ENCODE measurements at places on chromosomes 11 and 22.

GRCh38 chr11:59271247-59271755, 58.6 kb upstream of the MPEG1 start:
- DNase-seq: no peak

GRCh38 chr22:36811094-36811800, 5.6 kb downstream of the PVALB start:
- no peak for DNase-seq

DNA sequence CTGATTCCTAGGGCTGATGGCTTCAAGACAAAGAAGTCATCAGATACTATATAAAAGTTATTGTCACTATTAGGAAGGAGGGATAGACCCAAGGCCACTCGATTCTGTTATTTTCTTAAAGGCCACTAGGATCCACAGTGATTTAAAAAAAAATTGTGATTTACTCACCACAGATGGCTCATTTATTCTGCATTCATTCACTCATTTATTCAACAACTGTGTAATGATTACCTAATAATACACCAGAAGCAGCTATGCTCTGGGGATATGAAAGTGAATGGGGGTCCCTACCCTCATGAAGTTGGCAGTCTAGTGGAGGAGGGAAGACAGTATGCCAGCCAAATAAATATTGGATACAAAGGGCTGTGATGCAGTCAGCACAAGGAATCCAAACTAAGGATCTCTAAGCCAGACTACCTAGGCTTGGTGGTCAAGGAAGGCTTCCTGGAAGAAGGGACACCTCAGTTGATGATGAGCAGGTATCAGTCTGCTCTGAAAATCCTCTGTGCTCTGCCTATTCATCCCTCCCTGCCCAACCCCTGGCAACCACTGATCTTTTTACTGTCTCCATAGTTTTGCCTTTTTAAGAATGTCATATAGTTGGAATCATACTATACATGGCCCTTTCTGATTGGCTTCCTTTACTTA, 110.5 kb downstream of the NAT10 start:
- no peak for DNase-seq

- DNase-seq: no peak
These were observed 226.4 kb downstream of the FAM76B start for GRCh38 chr11:95563173-95563572.

GRCh38 chr11:44977493-44977984, 26.9 kb upstream of the TP53I11 start:
- DNase-seq: peak; percentile 82

GRCh38 chr11:109096266-109096665, 325.7 kb upstream of the C11orf87 start:
- no peak for DNase-seq

DNA sequence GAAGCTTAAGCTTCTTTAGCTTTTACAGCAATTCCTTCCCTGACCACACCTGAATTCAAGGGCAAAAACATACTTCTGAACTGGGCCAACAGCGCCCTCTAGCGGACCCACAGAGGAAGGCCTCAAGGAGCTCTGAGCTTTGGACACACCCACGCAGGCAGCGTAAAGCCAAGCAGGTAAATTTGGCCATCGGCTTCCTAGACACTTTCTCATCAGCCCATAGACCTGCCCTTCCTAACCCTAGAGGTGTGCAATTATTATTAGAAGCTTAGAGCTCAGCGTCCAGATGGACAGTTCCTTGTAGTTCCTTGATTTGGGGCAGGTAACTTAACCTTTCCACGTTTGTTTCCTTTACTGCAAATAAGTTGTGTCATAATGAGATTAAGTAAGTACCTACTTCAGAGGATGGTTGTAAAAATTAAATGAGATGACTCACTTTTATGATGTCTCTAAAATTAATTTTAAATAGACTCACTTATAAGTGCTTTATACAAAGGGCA, 25.7 kb upstream of the HMGXB4 start:
- peak; percentile 72 for DNase-seq

GRCh38 chr11:73177380-73177777, 35.3 kb upstream of the FCHSD2 start:
- no peak for DNase-seq

GRCh38 chr11:112770033-112770432, 191.2 kb upstream of the NCAM1 start:
- DNase-seq: no peak

DNA sequence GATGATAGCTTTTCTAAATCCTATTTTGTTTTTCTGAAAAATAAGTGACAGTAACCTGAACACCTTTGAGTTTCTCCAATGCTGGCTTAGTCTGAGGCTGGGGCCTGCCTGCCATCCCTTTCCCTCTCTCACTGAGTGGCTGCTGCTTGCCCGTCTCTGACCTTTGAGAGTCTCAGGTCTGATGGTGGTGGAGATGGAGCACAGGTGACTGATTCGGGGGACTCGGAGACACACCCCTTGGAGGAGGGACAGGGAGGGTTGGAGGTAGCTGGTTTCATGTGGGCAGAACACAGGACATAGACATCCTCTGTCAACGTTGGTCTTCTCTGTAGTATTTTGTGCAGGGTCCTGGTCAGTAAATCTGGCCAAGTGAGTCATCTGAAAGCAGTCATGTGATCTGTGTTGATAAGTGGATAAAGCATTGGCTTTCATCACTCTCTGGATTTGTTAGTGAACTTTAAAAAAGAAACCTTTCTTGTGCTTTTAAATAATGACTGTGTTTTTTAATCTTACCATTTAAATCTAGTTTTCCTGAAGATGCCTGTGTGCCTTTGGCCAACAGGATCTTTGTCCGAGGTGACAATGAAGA, 47.1 kb upstream of the CLDN5 start:
- DNase-seq: no peak

DNA sequence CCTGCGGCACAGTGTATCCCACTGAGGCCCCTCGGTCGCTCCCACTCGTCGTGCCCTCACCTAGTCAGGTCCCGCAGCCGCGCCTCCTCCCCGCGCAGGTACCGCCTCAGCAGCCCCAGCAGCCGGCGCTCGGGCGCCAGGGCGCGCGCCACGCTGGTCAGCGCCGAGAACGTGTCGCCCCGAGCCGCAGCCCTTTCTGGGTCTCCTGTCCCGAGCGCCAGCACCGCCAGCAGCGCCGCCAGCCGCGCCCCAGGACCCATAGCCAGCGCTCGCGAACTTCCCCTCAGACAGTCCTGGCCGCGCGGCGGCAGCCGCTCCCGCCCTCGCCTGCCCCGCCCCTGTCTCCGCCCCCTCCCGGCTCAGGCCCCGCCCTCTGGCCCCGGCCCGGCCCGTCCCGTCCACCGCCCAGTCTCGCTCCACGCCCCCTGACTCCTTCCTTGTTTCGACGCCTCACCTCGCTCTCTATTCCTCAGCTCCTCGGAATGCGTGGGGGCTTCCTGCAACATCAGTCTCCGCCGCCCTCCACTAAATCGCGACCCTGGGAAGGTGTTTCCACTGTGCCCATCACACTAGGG, at the start of gene P4HA3:
TSS of gene P4HA3 (minus strand) at position 289 of the 575 bp plus-strand sequence. CDS start at position 260, 29 bp downstream.
- DNase-seq: peak; percentile 95

DNA sequence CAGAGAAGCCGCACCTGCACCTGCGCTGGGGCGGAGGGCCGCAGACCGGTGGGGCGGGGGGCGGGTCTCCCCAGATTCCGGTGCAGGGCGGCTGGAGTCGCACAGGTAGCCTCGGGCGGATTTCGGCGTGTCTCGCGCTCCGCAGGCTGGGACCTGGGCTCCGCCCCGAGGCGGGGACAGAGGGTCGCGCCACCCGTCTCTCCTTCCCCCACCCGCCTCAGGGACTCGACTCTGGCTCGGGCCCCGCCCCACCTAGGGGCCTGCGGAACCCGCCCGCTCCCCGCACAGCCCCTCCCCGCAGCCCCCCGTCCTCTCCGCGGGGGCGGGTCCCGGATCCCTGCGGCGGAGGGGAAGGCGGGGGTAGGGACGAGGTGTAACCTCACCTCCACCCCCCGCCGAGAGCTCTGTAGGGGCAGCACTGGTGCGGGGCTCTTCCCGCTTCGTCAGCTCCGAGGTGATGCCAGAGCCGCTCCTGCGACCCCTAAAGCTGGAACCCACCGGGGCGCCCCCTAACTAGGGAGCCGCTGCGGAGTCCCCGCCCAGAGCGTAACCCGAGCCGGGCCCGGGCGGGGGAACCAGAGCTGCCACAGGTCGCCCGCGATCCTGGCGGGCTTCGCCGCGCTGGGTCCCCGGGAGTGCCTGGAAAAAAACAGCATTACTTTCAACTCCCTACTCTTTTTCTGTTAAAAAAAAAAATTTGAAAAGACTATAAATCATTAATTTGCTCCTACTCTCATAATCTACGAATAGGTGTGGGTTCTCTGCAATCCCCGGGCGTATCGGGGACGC, at the start of gene SLC29A2:
TSS of gene SLC29A2 (minus strand) at position 134 of the 789 bp plus-strand sequence. CDS start 169 bp downstream, outside the sequence.
- DNase-seq: peak; percentile 99

DNA sequence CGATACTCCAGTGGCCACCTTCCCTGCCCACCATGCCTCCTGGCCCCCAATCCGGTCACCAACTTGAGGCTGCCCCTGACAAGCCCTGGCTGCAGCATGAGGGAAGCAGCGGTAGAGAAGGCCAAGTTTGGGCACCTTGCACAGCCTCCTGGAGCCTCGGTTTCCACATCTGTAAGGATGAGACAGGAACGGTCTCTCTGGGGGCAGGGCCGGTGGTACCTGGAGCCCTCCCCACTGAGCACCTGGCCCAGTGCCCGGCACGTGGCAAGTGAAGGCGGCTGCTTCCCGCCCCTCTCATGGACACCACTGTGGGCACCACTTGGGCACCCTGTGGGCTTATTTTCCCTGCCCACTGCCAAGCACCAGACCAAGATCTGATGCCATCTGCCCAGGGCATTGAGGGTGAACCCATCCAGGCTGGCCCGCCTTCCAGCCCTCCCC, 77.8 kb downstream of the CDKN1C start:
- DNase-seq: no peak

DNA sequence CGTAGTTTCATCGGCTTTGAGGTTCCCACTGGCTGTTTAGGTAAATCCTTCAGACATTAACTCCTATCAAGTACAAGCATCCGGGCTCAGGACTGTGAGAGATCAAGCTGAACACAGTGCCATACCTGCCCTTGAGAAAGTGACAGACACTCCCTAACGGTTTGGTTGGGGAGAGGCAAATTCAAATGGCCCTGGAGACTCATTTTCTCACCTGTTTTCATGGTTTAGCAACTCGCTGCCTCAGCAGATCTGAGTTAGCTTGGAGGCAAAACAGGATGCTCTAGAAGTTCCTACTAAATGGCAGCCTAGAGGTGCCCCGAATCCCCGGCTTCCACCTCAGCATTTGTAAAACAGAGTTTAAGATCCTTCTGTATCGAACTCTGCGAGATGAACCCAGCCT, 3.6 kb upstream of the FBXO3 start:
- no peak for DNase-seq

DNA sequence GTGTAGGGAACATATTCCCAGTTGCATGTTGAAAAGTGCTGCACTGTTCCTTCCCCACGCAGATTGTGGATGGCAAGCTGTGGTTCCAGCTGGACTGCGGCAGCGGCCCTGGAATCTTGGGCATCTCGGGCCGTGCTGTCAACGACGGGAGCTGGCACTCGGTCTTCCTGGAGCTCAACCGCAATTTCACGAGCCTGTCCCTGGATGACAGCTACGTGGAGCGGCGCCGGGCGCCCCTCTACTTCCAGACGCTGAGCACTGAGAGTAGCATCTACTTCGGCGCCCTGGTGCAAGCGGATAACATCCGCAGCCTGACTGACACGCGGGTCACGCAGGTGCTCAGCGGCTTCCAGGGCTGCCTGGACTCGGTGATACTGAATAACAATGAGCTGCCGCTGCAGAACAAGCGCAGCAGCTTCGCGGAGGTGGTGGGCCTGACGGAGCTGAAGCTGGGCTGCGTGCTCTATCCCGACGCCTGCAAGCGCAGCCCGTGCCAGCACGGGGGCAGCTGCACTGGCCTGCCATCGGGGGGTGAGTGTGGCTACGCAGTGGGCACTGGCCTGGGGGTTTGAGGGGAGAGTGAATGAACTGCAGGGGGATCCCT, 102.7 kb upstream of the MTNR1B start:
- DNase-seq: peak; percentile 65

GRCh38 chr11:112735470-112735869, 225.8 kb upstream of the NCAM1 start:
- DNase-seq: no peak

- peak; percentile 72 for DNase-seq
These were observed 22.0 kb upstream of the ACER3 start for GRCh38 chr11:76838678-76839068.

GRCh38 chr11:12434325-12434654, 56.9 kb downstream of the PARVA start:
- no peak for DNase-seq

DNA sequence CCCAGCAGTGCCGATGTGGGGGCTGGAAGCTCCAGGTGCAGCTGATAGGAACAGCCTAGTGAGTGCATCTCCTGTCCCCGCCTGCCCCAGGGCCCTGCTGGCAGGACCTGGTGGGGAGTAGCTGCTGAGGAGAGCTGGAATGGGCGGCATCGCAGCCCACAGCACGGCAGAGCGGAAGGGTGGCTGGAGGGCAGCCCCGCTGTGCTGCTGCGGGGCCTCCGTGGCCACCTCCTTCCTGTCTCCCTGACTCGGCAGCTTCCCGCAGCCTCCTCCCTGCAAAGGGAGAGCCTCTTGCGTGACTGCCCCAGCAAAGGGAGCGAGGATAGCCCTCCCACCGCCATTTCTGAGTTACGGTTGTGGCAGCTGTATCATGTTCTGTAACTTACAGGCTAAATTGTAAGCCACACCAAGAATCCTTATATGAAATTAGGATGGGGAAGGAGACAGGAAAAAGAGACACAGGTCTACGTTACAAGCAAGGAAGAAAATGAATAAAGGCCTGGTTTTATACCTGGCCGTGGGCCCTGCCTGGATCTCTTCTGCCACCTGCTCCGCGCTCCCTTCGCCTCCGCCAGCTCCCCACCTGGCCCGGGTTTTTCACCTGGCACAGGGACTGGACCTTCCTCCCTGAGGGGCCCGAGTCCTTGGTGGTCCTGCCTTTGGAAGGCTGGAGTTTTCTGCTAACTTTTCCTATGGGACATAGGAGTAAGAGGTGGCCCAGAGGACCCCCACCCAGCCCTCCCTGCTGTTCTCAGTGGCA, 10.0 kb downstream of the TPCN2 start:
- DNase-seq: peak; percentile 65

DNA sequence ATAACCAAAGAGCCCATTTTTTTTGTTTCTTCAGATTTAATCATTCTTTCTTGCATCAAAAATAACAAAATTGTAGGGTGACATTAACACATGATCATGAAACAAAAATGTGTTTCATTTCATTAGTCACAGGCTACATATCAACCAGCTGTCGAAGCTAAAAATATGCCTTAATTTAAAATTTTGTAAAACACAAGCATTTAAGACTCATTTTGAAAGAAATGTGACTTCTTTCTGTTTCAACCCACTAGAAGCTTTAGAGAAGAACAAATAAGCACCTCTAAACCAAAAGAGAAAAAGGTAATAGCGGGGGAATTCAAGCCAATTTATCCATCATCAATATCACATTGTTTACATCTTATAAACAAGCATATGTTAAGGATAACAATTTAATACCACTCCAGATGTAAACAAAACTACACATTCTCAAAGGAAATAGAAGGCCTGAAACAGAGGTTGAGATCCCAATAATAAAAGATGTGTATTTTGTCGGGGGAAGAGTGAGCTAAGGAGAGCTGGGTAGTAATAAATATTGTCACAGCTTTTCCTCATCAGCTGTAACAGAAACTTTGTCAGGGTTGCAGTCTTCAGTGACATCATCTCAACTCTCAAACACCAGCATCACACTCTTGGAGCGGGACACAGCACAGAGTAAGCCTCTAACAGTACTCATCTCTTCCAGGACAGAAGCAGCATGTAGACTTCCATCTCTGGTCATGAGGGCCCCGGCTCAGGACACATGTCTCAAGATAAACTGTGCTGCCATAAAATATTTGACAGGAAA, 42.0 kb downstream of the ALG9 start:
- no peak for DNase-seq
